ENCODE measurements at places on chromosomes 16 and 17. TPM values are rescaled to one million over a fixed set of nuclear protein-coding genes. Genes with fewer than 3 reads are reported as not detected.

The PHOSPHO1 gene
- 0.10 TPM for polyA plus RNA-seq

The SPEM1 gene
- not detected for polyA plus RNA-seq

The PRSS22 gene
- 0.42 TPM for polyA plus RNA-seq

The KRT27 gene
- not detected for polyA plus RNA-seq

The ABCA8 gene
- not detected for polyA plus RNA-seq

The TP53TG3F gene
- not detected for polyA plus RNA-seq

The EVI2B gene
- 103 TPM for polyA plus RNA-seq

The DOC2B gene
- not detected for polyA plus RNA-seq

The POLG2 gene
- polyA plus RNA-seq, result 6.7 TPM

The CX3CL1 gene
- polyA plus RNA-seq, result not detected

The AGRP gene
- not detected for polyA plus RNA-seq

GRCh38 chr17:74552037-74552436 is 6.1 kb upstream of the CD300C start:
- DNase-seq, result no peak

GRCh38 chr17:17063546-17064122 is 21.4 kb downstream of the MPRIP start:
- peak; percentile 59 for DNase-seq

DNA sequence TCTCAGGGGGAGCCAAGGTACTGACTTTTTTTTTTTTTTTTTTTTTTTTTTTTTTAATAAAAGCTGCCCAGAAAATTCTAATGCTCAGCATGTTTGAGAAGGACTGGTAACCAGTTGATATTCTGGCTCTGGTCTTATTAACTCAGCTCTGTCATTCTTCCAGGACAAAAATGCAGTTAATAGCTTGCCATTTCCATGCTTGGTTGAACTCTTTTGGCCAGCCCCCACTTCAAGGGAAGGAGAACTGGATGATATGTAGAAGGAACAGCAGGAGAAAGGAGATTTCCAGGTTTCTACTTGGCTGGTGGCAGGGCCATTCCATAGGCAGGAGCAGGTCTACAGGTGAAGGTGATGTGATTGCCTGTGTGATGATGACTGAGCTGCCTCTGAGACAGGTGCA is 59.2 kb upstream of the TANC2 start:
- no peak for DNase-seq

DNA sequence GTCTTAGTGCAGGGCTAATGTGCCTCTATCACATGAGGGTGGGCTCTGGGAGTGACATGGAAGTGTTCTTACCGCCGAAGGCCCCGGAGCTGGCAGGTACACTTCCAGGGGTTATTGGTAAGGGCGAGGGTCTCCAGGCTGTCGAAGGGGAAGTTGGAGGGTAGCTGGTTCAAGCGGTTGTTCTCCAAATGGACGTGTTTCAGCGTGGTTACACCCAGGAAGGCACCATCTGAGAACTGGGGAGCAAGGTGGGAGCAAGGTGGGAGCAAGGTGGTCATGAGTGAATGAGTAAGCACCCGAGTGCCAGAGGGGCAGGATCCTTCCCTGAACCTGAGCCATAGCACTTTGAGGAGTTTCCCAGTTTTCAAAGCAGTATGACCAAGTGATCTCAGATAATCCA is 3.0 kb downstream of the CHAD start:
- no peak for DNase-seq

- no peak for DNase-seq
Observed at GRCh38 chr17:30200106-30200505, 35.4 kb downstream of the SLC6A4 start.

DNA sequence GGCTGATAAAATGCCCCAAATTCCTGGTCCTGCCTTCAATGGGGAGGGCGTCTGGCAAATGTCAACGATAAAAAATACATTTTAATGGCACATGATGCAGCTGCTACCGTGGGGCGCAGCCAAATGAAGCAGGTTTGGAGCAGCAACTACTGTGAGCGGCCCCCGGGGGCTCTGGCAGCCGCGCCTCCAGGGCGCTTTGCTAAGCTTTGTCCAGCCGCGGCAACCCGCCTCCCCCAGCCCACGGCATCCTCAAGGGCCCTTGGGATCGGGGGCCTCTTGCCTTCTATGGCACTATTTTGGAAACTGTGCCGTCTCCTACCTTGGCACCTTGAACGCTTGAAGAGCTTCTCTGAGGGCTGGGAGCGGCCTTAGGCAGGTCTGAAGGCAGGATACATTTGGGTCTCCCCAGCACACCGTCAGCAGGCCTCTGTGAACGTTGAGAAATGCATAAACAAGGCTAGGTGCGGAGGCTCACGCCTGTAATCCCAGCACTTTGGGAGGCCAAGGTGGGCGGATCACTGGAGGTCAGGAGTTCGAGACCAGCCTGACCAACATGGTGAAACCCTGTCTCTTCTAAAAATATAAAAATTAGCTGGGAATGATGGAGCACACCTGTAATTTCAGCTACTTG is 25.1 kb downstream of the TBX4 start:
- DNase-seq, result no peak

DNA sequence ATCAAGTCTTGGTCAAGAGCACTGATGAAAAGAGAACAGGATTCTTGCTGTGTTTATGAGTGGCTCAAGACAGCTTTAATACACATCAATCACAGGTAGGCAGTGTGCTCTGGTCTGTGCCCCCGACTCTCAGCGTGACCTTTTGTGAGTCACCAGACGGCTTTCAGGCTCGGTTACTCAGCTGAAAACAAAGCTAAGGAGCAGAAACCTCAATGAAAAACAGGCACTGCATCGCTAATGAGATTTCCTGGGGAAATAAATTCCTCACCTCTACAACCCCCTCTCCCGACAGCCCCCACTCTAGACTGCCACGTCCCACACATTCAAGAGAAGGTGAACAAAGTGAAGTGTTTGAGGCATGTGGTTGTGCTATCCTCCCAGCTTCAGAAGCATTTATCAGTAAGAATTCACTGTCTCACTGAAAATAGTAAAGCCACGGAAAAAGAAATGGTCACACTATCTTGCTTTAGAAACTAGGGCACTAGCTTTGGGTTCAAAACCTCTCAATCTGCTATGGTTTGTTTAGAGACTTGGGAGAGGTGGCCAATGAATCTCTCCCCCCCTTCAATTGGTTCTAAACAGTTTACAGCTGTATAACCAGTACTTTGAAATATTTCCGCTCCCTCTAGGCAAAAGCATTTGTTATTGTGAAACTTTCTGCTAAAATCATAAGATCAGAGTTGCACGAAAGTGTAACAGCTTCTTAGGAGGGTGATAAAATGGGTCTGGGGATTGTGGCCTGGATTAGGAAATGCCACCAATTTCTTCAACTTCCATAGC is 199.5 kb upstream of the PMFBP1 start:
- no peak for DNase-seq

DNA sequence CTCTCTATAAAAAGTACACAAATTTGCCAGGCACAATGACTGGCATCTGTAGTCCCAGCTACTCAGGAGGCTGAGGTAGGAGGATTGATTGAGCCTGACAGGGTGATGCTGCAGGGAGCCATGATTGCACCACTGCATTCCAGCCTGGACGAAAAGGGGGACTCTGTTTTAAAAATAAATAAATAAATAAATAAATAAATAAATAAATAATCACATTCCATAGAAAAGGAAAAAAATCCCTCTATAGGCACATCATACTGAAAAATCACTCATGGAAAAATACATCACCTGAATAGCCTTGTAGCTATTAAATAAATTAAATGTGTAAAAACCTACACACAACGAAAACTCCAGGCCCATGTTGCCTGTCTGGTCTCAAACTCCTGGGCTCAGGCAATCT is 56.4 kb downstream of the CPPED1 start:
- DNase-seq, result no peak

GRCh38 chr17:50787106-50787505 is 19.8 kb upstream of the ANKRD40CL start:
- DNase-seq, result no peak

DNA sequence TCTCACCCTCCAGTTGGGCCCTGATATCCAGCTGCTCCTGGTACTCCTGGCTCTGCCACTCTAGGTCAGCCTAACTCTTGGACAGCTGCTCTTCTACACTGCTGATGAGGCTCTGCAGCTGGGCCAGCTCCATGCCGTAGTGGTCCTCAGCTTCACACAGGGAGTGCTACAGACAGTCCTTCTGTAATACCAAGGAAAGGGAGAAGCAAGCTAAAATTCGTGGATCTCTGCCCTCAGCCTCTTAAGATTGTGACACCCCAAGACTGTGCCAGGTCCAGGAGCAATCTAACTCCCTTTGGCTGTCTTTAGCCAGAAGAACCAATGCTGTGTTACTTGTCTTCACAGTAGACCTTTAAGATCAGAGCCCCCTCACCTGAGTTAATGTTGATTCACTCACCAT is 7.7 kb upstream of the KRT38 start:
- DNase-seq, result no peak

- no peak for DNase-seq
Observed at GRCh38 chr16:18969855-18970240, 13.9 kb upstream of the TMC7 start.

DNA sequence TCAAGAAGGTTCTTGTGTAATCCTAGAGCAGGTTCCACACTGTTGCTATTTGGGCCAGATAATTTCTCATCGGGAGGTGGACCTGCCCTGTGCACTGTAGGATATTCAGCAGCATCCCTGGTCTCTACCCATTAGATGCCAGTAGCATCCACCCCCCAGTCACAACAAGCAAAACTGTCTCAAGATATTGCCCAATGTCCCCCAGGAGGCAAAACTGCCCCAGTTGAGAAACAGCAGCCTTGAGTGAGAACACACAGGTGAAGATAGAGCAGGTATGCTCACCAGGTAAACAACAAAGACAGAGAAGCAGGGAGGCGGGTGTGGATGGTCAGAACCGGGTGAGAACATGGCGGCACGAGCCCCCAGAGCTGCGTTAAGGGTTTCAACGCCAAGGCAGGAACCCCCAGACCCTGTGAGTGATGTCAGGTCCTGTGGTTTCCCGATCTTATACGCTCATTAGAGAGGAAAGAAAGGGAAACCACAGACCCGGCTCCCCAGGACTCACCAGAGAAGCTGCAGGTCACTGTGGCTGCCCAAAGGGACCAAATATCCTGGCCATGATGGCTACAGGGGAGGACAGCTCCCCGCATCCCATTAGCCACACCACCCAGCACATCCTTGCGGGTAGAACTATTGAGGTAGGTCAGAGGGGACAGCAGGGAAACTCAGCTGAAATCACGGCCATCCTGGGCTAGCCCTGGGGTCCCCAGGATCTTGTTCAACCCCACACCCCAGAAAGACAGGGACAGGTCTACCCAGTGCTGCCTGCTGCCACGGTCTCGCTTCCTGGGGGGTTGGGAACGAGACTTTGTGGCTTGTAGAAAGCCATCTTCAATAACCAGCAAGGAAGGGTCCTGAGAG is 21.2 kb downstream of the CDC42EP4 start:
- no peak for DNase-seq

DNA sequence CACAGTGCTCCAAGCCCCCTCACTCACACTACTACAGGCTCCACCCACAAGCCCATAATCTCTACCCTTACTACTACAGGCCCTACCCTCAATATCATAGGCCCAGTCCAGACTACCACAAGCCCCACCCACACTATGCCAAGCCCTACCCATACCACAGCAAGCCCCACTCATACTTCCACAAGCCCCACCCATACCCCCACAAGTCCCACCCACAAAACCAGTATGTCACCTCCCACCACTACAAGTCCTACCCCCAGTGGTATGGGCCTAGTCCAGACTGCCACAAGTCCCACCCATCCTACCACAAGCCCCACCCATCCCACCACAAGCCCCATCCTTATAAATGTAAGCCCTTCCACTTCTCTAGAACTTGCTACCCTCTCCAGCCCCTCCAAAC is 13.8 kb downstream of the RIPOR1 start:
- DNase-seq, result peak; percentile 77

DNA sequence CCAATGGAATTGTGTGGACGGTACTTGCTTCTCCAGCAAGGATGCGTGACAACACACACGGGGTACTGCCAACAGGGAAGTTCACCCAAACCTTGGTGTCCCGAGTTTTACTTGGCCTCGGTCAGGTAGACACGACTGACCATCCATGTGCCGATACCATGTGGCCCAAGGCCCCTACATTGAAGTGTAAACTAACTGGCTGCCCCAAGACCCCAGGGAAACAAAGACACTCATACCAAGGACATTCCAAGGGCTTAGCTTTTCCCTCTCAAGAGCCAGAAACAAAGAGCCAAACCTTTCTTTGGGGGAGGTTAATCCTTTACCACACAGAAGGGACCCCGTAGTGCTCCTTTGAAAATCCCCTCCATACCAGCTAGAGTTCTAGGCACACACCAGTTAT is 215.9 kb upstream of the TNRC6C start:
- DNase-seq, result no peak

DNA sequence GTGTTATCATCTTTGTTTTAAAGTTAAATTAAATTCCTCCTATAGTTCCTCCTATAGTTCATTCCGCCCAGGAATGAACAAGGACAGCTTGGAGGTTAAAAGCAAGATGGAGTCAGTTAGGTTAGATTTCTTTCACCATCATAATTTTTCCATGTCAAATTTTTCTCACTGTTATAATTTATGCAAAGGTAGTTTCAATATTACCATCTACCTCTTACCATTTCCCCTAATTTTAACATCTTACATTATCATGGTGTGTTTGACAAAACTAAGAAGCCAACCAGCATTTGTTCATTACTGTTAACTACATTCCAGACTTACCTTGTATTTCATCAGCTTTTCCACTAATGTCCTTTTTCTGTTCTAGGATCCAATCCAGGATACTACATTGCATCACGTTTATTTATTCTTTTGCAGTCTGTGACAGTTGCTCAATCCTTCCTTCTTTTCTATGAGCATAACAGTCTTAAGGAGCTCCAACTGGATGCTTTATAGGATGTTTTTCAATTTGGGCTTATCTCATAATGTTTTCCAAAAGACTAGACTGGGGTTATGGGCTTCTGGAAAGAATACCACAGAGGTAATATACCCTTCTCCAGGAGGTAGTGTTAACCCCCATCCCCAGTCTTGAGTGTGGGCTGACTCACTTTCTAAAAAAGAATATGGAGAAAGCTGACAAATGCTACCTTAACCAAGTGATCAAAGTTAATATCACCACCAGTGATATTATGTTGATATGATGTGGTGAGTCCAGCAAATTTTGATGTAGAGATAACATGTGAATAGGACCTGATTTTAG is 158.5 kb downstream of the PPM1E start:
- no peak for DNase-seq

- DNase-seq, result no peak
Observed at GRCh38 chr16:54939029-54939346, 8.3 kb downstream of the IRX5 start.

- DNase-seq, result no peak
Observed at GRCh38 chr16:86669937-86670749, 91.8 kb downstream of the FOXL1 start.

- no peak for DNase-seq
Observed at GRCh38 chr16:1876468-1876867, 4.5 kb upstream of the MEIOB start.

- no peak for DNase-seq
Observed at GRCh38 chr17:59219370-59219769, 941 bp upstream of the GDPD1 start.

GRCh38 chr16:2150418-2151187 is 2.2 kb downstream of the RAB26 start:
- DNase-seq, result no peak

DNA sequence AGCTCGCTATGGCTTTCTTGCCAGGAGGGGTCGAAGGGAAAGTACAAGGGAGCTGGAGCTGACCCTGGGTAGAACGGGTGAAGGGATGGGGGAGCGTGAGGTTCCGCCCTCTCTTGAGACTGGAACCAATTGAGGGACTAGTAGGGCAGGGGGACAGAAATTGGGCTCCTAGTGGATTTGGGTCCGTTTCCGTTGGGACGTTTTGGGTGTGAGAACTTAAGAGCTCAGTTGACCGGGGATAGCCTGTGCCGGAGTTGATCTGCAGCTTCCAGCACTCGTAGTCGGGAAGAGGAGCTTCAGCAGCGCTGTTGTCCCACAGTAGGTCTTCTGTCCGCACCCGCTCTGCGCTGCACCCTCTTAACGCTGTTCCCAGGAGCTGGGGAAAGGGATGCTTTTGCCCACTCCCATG is 481 bp downstream of the CNTROB start:
- peak; percentile 30 for DNase-seq
